ENCODE measurements at places on chromosomes 7 and 10.

DNA sequence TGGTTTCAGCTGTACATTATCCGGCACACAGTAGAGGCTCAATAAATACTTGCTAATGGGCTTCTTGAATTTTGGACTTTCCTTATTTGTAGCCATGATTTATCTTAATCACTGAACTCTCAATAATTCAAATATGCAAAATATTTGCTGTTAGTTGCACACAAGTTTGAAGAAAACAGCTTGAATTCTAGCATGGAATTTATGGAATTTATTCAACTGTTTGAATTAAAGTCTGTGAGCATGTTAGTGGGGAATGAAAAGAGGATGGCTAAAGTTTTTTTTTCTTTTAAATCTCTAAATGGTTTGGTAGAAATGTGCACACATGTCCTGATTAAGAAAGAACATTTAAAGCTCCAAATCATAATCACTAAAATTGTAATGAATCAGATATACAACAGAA lies 42.5 kb downstream of the SIRT1 start:
- DNase-seq: no peak

DNA sequence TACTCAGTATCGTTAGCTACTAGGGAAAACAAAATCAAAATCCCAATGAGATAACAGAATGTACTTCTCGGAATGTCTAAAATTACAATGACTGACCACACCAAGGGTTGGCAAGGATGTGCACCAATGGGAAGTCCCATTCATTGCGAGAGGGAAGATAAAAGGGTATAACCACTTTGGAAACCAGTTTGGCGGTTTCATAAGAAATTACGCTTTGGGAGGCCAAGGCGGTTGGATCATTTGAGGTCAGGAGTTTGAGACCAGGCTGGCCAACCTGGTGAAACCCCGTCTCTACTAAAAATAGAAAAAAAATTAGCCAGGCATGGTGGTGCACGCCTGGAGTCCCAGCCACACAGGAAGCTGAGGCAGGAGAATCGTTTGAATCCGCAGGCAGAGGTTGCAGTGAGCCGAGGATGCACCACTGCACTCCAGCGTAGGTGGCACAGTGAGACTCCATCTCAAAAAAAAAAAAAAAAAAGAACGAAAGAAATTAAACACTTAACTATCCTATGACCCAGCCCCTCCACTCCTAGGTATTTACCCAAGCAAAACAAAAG lies 7.6 kb downstream of the HACD1 start:
- no peak for DNase-seq

- DNase-seq: no peak
Observed at GRCh38 chr10:91415816-91416215, 5.7 kb downstream of the HECTD2 start.

GRCh38 chr7:78662939-78663338 lies 790.5 kb downstream of the MAGI2 start:
- no peak for DNase-seq

DNA sequence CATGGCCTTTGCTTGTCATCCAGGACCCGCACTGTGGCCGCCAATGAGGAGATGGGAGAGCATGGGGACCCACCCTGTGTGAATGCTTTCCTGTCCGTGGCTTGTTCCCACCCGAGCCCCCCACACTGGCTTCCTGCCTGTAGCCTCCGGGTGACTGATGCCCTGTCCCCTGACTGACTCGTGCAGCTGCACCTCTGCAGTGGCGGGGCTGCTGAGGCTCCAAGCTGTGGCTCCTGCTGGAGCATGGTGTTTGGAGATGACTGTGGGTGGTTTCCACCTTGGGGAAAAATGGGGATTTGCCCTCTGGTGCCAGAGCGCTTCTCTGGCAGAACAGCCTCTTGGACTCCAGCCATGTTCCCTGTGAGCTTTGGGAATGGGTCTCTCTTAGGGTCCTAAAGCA lies 2.1 kb downstream of the CAMK1D start:
- DNase-seq: no peak

DNA sequence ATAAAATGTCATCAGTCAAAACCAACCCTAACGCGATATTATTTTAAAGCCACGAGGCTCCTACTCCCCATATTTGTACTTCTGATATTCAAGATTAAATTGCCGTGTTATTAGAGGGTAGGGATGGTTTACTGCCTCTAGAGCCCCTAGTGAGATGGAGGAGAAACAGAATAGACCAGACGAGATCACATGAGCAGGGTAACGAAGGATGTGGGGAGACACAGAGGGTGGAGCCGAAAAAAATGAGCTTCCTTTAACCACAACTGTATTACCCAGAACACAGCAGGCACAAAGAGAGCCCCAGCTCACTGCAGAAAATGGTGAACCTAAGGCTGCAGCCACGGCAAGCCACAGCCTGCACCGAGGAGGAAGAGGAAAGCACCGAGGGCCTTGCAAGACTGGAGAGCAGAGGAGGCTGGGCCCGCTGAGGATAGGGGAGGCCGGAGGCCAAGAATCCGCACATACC lies 14.3 kb downstream of the ZC3HAV1 start:
- DNase-seq: no peak

DNA sequence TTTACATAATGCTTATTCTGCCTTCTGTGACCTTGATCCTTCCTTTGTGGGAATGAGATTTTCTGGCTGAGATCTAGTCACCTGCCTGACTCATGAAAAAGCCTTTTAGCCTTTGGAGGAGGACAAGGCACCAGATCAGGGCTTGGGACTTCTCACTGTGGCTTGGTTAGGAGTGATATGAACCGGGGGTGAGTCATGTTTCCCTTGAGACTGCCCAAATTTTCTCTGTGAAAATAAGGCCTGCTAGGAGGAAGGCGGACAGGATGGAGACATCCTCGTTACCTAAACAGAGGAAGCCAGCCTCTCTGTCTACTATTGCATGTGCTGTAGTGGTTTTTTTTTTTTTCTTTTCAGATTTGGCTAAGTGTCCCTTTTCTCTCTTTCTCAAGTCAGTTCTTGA lies 57.8 kb downstream of the EVX1 start:
- DNase-seq: no peak

- no peak for DNase-seq
Observed at GRCh38 chr10:128007971-128008370, 101.1 kb downstream of the PTPRE start.

DNA sequence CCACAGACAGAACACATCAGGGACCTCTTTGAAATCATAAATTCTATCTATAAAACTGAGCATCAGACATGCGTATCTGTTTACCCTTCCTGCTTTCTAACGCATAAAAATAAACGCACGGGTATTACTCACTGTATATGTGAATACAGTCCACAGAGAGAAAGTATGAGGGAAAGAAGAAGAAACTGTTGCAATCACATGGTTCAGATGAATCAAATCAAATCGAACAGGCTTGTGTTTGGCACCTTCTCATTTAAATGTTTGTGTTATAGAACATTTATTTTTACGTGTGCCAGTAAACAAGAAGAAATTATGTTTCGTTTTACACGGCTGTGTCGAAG lies 322.0 kb downstream of the FRMD4A start:
- no peak for DNase-seq

Measured in HS-5 (cell line).